NCI-H510A (cell line): ENCODE measurements at places on chromosomes 6 and 20.

DNA sequence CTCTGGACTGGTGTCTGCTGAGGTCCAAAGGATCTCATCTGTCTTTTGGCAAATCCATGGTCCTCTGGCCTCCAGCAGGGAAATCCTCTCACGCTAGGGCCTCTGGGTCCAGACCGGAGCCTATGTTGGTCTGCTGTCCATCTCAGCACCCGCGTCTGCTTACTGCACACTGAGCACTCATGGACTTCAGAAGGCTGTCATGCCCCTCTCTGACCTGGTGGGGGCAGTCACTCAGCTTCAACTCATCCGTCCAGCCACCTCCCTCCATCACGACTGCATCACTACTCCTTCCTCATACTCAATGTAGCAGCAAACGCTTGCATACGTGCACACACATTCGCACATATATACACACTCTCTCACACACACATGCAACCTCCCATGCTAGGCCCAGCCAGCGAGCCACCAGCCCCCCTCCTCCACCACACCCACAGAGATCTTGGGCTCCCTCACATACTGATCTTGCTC is 33.3 kb downstream of the GABRR2 start:
- no peak for DNase-seq

DNA sequence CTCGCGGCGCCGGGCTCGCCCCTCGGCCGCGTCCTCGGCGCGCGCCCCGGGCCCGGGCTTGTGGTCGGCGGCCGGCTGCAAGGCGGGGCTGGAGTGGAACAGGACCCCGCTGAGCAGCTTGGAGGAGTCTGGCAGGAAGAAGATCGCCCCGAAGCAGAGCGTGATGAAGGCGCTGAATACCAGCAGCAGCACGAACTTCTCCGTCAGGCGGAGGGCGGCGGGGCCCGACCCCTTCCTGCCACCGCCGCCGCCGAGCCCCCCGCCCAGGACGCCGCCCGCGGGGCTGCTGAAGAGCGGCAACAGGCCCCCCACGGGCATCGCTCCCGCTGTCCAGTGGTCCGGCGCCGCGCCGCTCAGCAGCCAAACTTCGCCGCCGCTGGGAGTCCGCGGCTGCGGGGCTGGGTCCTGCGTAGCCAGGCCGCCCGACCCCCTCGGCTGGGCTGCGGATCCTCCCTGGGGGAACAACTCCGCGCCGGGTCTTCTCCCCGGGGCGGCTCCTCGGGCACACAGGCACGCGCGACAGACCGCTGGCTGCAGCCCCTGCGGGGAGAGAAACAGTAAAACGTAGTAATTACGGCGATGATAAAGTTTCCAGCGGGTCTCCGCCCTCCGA is 707 bp downstream of the MAN1A1 start:
- no peak for DNase-seq

- DNase-seq, result no peak
Observed at GRCh38 chr20:15835811-15836210, 737.4 kb downstream of the KIF16B start.

GRCh38 chr6:111427341-111428116 is 55.5 kb downstream of the REV3L start:
- DNase-seq, result no peak

- peak; percentile 93 for DNase-seq
Observed at GRCh38 chr6:89829472-89830169, at the start of gene CASP8AP2. Gene CASP8AP2, plus strand, starts transcription at chr6:89829880.

GRCh38 chr6:32166411-32167061 is 2.1 kb downstream of the EGFL8 start:
- no peak for DNase-seq
